ENCODE measurements at places on chromosomes 12 and 14. TPM values are rescaled to one million over a fixed set of nuclear protein-coding genes. Genes with fewer than 3 reads are reported as not detected.

GRCh38 chr14:100402631-100403030 is 79.5 kb downstream of the SLC25A47 start:
- DNase-seq = no peak

Gene ARHGAP9
- 52.0 TPM for total RNA-seq

Gene NRIP2
- not detected for total RNA-seq

- DNase-seq = no peak
Observed at GRCh38 chr14:72521968-72522741, 371.7 kb downstream of the DPF3 start.

DNA sequence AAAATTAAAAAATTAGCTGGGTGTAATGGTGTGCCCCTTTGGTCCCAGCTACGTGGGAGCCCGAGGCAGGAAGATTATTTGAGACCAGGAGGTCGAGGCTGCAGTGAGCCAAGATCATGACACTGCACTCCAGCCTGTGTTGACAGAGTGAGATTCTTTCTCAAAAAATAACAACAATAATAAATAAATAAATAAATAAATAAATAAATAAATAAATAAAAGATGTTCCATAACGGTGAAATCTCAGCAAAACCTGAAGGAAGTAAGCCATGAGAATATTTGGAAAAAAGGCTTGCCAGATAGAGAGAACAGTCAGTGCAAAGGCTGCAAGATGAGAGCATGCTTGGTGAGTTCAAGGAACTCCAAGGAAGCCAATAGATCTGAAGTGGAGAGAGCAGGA is 176.7 kb downstream of the RAD51B start:
- no peak for DNase-seq

Gene KRT83
- total RNA-seq = not detected

Gene GZMH
- not detected for total RNA-seq

GRCh38 chr14:70685474-70686197 is 43.9 kb downstream of the TTC9 start:
- no peak for DNase-seq

GRCh38 chr14:92695562-92695961 is 52.9 kb downstream of the LGMN start:
- DNase-seq = no peak

GRCh38 chr14:28571636-28572035 is 195.0 kb upstream of the FOXG1 start:
- DNase-seq = no peak

DNA sequence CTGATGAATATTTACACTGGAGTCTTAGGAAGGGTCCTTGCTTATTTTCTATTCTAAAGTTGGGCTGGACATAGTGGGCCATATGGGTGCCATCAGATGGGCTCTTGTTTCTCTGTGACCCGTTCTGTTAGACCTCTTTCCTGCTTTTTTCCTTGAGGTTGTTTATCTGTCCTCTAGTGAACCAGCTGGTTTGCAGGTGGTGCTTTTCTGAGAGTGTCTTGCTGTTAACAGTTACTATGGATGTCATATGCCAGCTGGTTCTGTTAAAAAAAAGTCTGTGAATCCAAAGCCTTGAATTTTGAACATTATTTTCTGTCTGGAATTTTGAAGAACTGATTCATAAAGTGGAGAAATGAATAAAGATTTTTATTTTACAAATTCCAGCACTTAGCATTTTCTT is 29.2 kb downstream of the ZC3H14 start:
- no peak for DNase-seq

GRCh38 chr12:2645460-2645859 is 149.3 kb upstream of the FKBP4 start:
- no peak for DNase-seq

DNA sequence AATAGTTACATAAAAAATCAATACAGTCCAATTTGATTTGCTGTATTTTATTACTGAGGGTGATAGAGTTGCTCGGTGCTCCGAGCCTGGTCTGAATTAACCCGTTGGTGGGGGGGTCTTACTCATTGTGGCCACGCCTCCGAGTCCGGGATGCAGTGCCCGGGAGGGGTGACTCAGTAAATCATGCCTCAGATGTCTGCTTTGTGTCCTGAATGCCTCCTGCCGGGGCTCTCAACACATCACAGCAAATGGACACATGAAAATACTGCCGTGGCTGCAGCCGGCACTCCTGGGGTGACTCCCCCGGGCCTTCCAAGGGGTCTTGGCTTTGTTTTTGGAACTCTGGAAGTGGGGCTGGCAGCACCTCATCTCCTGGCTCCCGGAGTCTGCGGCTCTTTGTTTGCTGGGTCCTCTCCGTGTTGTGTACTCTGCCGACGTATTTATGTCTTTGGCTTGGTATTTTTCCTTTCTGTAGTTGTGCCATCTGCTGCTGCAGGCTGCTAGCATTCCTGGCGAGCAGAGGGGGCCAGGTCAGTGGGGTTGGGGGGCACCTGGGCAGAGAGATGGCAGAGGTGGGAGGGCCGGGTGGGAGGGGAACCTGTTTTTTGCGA is 129.0 kb downstream of the AACS start:
- peak; percentile 57 for DNase-seq

- no peak for DNase-seq
Observed at GRCh38 chr14:60565211-60565610, 56.3 kb downstream of the SIX6 start.

DNA sequence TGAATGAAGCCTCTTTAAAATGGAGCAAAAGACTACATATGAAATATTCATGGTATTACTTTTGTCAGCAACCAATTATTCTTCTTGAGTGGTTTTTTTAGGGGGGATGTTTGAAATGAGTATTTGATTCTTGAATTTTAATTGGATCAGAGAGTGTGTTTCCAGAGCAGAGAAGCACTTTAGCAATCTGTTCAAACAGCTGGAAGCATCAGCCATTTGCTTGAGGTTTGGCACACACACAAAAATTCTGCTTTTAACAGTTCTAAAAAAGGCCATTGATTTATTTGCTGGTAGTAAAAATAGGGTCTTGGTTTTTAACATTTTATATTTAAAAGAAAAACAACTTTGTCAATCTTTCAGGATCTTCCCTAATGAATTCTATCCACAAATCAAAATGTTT is 292.7 kb downstream of the LRFN5 start:
- DNase-seq = no peak

DNA sequence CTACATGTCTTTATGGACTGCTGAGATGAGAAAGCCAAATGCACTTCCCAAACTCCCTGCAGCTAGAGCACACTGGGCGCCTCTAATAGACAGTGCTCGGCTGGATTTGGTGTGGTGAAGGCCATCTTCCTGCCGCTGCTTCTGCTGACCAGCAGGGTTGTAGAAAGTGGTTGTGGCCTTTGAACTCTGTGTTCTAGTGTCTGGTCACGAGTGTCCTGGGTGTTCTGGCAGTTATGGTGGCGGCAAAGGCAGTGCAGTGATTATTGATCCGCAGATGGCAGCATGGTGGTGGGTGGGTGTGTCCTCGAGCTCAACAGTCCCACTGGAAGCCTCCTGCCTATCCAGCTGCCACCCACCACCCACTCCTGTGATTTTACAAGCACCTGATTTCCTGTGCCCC is 43.4 kb downstream of the SMIM41 start:
- no peak for DNase-seq

DNA sequence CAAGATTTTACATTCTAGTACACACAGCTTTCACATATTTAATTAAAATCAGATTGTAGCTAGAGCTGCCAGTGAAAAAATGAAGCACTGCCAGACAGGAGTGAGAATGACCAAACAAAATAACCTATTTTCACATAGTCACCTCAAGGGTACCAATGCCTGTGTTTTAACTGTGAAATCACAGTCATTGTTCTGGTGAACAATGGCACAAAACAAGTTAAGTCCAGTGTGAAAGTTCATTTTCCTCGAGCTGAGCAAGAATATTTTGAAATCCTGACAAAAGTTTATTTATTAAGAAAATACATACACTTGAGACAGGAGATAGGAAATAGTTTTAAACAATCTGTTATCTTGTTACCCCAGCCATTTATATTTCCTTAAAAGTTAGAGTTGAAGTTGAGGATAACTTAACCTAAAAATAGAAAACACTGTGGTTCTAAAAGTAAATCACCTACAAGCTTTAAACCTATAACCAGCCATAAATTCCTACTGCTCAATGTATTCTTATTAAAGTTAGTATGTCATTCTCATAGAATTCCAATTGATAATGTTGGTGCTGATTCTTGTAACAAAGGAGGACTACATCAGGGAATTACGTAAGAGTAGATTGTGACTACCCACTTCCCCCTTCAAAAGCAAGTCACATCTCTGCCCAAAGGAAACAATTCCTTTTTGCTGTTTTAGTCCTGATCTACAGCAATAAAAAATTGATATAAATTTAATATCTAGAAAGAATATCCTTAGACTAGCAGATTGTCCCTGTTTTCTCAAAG is 15.9 kb downstream of the DENND5B start:
- no peak for DNase-seq

- DNase-seq = no peak
Observed at GRCh38 chr12:99670635-99671034, 23.1 kb downstream of the GARIN6 start.

DNA sequence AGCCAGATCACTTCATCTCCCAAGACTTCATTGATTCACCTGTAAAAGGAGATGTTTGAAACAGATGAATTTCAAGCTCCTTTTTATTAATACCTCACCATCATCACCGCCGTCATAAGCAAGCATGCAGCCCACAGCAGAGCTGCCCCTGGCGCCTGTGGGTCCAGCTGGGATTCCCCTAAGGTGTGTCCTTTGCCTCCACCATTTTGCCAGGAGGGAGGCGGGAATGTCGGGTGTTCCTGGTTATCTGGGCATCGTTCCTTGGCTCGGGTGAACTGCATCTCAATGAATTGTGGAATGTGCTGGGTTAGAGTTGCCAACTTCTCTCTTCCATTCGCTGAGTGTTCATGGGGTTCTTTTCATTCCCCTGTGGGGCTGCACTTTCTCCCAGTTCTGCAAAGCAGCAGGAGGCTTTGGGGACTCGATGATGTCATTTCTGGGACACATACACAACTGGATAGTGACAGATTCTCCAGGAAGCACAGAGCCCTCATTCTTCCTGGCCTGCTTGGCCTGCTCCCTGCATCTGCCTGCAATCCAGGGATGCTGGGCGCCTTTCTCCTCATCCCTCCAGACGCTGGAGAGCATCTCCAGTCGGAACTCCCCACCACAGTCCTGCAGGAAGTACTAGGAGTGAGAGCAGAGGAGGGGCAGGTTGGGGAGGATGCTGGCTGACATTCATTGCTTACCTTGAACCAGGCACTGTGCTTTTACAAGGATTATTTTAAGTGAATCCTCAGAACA is 10.1 kb downstream of the CCND2 start:
- no peak for DNase-seq

DNA sequence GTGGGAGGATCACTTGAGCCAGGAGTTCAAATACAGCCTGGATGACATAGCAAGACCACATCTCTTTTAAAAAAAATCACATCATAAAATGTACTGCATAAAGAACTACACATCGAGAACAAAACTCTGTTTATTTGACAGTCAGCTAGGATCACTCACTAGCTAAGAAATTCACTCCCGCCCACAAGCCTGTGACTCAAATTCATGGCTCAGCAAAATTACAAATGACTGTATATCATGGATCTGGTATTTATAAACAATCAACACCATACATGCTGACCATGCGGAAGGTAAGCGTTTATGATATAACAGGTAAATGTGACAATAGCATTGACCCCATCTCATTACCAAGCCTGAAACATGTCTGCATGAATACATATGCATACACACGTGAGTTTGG is 206.5 kb downstream of the EFCAB11 start:
- DNase-seq = no peak

DNA sequence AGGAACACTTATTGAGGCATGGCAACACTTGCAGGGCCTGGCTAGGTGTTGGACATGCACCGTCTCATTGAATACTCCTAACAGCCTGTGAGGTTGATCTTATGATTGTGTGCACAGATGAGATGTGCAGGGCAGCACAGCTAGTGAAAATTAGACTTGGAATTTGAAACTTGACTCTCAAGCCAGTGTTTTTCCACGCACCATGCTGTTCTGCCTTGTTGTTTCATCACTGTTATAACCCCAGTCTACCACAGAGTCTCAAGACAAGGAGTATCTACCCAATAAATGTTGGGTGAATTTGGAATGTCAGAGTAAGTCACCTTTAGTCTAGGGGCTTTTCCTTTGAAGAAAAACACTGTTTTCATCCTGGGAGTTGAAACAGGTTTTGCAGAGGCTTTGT is 55.8 kb upstream of the LRIG3 start:
- DNase-seq = no peak

Gene CELA1
- total RNA-seq = not detected

DNA sequence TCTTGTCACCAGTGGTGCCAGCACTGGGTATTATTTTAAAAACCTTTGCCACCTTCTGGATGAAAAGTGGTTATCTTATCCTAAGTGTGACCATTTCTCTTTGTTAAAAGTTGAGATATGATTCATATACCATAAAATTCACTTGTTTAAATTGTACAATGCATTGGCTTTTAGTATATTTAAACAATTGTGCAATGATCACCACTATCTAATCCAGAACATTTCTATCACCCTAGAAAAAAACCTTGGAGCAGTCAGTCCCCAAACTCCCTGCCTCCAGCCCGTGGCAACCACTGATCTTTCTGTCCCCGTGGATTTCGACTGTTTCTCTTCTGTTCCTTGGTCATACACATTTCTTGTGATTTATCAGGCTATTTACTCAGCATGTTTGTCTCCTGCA is 28.3 kb downstream of the SH2B3 start:
- DNase-seq = no peak

GRCh38 chr12:107718606-107719005 is 33.0 kb downstream of the PWP1 start:
- no peak for DNase-seq

- peak; percentile 73 for DNase-seq
Observed at GRCh38 chr12:52010152-52010622, 3.4 kb downstream of the TAMALIN start.

DNA sequence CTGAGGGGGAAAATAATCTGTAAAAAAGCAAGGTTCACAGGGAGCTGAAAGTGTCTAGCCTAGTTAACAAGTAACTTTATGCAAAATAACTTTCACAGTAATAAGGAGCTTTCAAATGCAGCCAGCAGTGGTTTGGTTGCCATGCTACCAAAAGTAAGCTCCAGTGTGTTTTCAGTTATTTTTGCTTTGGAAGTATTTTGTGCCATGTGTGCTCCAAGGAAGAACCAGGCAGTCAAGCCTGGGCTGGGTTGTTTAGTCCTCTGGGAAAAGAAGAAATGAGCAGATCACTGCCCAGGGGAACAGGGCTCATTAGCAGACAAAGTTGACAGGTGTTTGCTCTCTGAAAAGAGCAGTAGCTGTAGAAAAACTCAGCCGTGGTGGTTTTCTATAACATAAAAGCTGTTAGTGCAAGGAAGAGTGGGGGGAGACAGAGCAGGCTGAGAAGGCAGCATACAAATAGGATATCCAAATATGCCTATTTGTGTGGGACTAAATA is 92.8 kb upstream of the TMTC2 start:
- peak; percentile 21 for DNase-seq

DNA sequence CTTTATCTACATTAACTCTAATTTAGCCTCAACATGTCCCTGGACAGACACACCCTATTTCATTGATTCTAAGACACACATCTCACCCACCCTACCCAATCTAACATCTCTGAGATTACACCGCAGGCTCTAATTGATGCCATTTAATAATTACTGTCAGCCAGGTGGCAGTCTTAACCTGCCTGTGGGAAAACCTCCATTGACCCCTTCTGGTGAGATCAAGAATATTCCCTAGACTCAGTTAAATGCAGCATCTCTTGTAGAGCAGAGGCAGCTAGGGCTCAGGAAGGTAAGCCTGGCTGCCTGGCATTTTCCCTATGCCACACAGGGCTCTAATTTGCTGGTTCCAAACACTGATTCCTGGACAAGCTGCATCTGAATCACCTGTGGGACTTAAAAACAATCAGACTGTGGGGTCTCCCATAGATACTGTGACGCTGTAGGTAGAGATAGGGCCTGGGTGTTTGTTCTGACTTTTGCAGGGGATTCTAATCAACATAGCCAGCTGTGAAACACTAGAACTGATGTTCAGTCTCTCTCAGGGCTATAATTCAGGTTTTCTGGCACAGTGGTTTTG is 14.3 kb downstream of the MCRS1 start:
- DNase-seq = no peak

Gene SALL2
- 62.9 TPM for total RNA-seq
